ENCODE measurements at places on chromosomes 6 and 20. TPM values are rescaled to one million over a fixed set of nuclear protein-coding genes. Genes with fewer than 3 reads are reported as not detected.

The SDC4 gene
- 242 TPM for polyA plus RNA-seq

GRCh38 chr6:90088009-90088408 lies 193.7 kb downstream of the GJA10 start:
- no peaks in the 10 kb centered on the region for H3K27me3 ChIP-seq
- H3K4me3 ChIP-seq, result no peak overlapping the region
- no peak for DNase-seq
- H3K36me3 ChIP-seq, result no peaks in the 10 kb centered on the region
- H3K27ac ChIP-seq, result no peak overlapping the region

The PTK6 gene
- polyA plus RNA-seq, result 0.26 TPM

DNA sequence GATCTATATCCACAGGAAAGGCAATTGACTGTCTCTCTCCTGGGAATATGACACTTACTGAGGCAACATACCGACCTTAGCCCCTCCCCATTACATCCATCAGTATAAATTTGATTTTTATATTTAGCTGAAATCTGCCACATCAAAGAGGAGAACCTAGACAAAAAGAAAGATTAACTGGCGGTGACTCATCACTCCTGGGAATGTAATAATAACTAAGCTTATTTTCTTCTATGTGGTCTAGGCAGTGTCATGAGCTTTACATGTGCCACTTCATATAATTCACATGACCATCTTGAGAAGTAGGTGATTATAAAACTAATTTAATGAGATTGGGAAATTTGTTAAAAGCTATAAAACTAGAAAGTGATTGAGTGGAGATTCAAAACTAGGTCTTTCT lies 520.0 kb upstream of the HS3ST5 start:
- no peak overlapping the region for H3K27ac ChIP-seq
- DNase-seq, result no peak
- H3K4me1 ChIP-seq, result no peaks in the 10 kb centered on the region

DNA sequence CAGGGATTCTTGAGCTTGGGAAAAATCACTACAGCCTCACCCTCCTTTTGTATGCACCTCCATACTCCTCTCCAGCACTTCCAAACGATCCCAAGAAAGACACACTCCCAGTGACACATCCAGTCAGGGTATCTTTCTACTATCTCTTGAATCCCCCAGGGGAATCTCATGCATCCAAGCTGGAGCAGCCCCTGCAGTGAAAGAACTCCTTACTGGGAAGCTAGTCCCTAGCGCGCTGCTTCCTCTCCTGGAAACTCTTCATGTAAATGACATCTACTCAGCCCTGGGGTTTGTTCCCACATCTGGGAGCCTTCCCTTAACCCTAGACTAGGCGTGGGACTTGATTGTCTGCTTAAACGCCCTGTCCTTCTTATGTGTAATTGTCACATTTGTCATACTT lies 329.1 kb upstream of the QKI start:
- H3K27me3 ChIP-seq, result no peaks in the 10 kb centered on the region
- H3K4me3 ChIP-seq, result no peak overlapping the region
- no peak overlapping the region for H3K27ac ChIP-seq
- no peaks in the 10 kb centered on the region for H3K4me1 ChIP-seq

GRCh38 chr20:44640522-44640921 lies 11.0 kb downstream of the ADA start:
- no peaks in the 10 kb centered on the region for H3K27me3 ChIP-seq
- no peak for DNase-seq
- H3K27ac ChIP-seq, result no peak overlapping the region
- no peaks in the 10 kb centered on the region for H3K36me3 ChIP-seq

The EPB41L2 gene
- polyA plus RNA-seq, result 19.6 TPM

- H3K36me3 ChIP-seq, result peaks cover 5% of the 10 kb centered on the region
- H3K27me3 ChIP-seq, result no peaks in the 10 kb centered on the region
- H3K4me1 ChIP-seq, result no peaks in the 10 kb centered on the region
These were observed 107.4 kb downstream of the RPP40 start for GRCh38 chr6:4896401-4896800.

GRCh38 chr6:128929869-128930268 lies 46.9 kb downstream of the LAMA2 start:
- H3K27me3 ChIP-seq, result no peaks in the 10 kb centered on the region
- H3K27ac ChIP-seq, result no peak overlapping the region
- H3K36me3 ChIP-seq, result no peaks in the 10 kb centered on the region
- H3K4me3 ChIP-seq, result no peak overlapping the region

DNA sequence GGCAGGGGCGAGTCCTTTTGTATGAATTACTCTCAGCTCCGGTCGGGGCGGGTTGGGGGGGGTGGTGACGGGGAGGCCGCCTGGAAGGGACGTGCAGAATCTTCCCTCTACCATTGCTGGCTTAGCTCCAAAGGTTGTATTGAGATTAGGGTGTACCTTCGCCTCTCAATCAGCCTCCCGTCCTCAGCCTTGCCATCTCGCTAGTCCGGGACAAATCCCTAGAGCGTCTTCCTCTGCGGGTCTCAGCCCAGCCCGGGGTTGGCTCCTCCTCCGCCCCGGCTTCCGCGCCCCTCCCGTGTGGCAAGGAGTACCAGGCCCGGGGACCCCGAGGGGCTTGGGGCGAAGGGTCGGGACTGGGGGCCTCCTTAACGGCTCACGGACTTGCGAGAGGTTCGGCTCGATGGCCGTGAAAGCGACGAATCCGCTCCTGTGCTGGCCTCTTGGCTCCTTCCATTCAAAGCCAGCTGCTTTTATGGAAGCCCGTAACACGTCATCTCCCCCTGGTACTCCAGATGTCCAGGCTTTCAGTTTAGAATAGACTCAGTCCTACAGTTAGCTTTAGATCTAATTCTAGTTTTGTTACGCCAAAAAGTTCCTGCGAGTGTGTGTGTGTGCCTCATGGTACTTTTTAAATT lies 636 bp upstream of the EEF1A1 start:
- peak overlapping the region; percentile 98 for H3K4me3 ChIP-seq
- peak; percentile 94 for DNase-seq
- H3K27me3 ChIP-seq, result no peaks in the 10 kb centered on the region
- H3K4me1 ChIP-seq, result peaks cover 24% of the 10 kb centered on the region

- peaks cover 6% of the 10 kb centered on the region for H3K4me1 ChIP-seq
- H3K36me3 ChIP-seq, result no peaks in the 10 kb centered on the region
- H3K27ac ChIP-seq, result peak overlapping the region; percentile 74
- no peak overlapping the region for H3K4me3 ChIP-seq
These were observed 110.6 kb downstream of the MAP7 start for GRCh38 chr6:136439514-136440190.

DNA sequence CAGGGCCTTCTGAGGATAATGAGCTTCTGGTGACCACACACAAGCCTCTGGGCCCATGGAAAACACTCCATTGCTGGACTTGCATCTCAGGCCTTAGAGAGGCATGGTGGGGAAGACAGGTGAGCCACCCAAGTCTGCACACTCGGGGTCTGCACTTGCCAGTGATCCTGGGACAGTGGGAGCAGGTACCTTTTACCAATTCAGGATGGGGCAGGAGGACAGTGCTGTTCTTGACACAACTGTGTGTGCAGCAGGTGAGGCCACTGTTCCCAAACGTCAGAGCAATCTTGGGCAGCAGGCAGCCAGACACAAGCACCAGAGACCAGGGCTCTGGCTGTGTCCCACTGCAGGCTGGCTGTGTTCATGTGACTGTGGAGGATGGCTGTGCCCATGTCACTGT lies 221.3 kb downstream of the ERMARD start:
- DNase-seq, result peak; percentile 13
- H3K4me1 ChIP-seq, result no peaks in the 10 kb centered on the region
- no peak overlapping the region for H3K4me3 ChIP-seq
- H3K36me3 ChIP-seq, result no peaks in the 10 kb centered on the region
- H3K27me3 ChIP-seq, result no peaks in the 10 kb centered on the region
- no peak overlapping the region for H3K27ac ChIP-seq

The SLC17A1 gene
- 109 TPM for polyA plus RNA-seq

GRCh38 chr6:159682295-159682694 lies 10.7 kb downstream of the SOD2 start:
- no peaks in the 10 kb centered on the region for H3K36me3 ChIP-seq
- no peaks in the 10 kb centered on the region for H3K27me3 ChIP-seq
- DNase-seq, result no peak
- H3K4me3 ChIP-seq, result no peak overlapping the region

- H3K36me3 ChIP-seq, result no peaks in the 10 kb centered on the region
- no peaks in the 10 kb centered on the region for H3K27me3 ChIP-seq
- DNase-seq, result no peak
- H3K4me3 ChIP-seq, result no peak overlapping the region
These were observed 83.1 kb upstream of the PHACTR2 start for GRCh38 chr6:143594647-143595046.

DNA sequence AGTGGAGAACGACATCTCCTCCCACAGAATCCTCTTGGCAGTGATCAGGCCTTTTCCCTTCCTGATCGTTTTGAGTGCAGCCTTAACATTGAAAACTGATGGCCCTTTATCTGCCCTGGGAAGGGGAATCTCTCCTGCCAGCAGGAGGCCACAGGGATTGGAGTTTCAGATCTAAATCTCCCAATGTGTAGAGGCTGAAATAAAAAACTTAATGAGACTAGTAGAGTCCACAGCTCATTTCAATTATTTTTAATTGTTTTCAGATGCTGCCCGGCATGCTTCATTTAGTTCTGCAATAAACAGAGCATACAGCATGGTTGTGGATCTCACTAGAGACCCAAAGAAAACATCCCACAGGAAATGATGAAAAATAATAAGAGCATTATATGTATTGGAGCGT lies 662.2 kb upstream of the HS3ST5 start:
- no peak overlapping the region for H3K4me3 ChIP-seq
- H3K27ac ChIP-seq, result no peak overlapping the region
- no peaks in the 10 kb centered on the region for H3K36me3 ChIP-seq
- H3K27me3 ChIP-seq, result no peaks in the 10 kb centered on the region
- H3K4me1 ChIP-seq, result no peaks in the 10 kb centered on the region
- DNase-seq, result no peak

- H3K27me3 ChIP-seq, result no peaks in the 10 kb centered on the region
- no peak for DNase-seq
- H3K36me3 ChIP-seq, result no peaks in the 10 kb centered on the region
- no peak overlapping the region for H3K4me3 ChIP-seq
- no peaks in the 10 kb centered on the region for H3K4me1 ChIP-seq
These were observed 569.1 kb upstream of the ID4 start for GRCh38 chr6:19268117-19268516.
